CD4-positive, alpha-beta T cell treated with Interleukin-17A for 4 hours (primary cell): ENCODE measurements at places on chromosomes 7 and 10.

DNA sequence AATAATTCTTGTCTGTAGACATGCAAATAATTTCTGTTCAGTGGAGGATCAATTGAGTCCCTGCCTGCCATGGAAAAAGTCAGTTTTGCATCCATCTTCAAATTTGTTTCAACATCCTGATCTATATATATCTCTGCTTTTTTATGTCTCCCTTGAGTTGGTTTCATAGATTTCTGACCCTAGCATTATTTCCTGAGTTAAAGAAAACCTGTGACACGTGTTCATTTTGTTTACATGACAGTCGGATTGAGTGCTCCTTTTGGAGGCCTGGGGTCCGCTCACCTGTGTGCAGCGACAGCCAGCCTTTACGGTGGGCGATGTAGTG, 674 bp downstream of the MRPS24 start:
- no peak for DNase-seq

DNA sequence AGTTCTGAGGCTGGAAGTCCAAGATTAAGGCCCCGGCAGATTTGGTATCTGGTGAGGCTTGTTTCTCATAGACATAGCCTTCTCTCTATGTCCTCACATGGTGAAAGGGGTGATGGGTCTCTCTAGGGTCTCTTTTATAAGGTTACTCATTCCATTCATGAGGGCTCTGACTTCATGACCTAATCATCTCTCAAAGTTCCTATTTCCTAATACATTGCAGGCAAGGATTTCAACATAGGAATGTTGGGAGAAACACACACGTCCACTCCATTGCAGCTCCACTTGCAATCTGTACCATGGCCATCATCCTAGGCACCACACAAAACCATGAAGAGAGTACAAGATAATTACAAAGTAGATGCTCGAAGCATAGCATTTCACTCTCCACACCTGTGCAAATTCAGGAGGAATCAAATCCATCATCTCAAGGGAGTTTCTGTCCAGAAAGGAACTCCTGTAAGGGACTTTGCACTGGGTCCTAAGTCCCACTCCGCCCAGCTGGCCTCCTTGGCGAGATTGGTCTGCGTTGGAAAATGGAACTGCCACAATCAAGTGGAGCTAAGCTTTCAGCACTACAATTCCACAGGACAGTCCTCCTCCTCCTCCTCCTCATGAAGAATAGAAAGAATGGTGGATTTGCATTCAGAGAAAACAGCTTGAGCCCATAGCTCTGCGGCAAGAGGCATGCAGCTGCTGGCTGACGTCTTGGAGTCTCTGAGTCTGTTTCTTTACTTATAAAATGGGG, 8.8 kb downstream of the DDC start:
- DNase-seq = no peak

DNA sequence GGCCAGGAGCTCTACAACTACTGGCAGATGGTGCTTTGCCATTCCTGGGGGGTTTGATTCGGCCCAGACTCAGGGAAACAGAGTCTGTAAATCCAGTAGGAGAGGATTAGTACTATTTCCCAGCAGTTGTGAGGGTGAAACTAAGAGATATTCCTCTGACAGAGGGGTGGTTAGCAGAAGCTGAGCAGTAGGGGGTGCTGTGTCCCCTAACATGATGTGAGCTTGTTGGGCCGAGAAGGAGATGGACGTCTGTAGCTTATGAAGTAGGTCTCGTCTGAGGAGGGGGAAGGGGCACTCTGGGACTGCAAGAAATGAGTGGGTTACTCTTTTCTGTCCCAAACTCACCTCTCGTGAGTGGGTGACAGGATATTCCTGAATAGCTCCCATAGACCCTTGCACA, 179.2 kb upstream of the MBL2 start:
- DNase-seq = no peak

DNA sequence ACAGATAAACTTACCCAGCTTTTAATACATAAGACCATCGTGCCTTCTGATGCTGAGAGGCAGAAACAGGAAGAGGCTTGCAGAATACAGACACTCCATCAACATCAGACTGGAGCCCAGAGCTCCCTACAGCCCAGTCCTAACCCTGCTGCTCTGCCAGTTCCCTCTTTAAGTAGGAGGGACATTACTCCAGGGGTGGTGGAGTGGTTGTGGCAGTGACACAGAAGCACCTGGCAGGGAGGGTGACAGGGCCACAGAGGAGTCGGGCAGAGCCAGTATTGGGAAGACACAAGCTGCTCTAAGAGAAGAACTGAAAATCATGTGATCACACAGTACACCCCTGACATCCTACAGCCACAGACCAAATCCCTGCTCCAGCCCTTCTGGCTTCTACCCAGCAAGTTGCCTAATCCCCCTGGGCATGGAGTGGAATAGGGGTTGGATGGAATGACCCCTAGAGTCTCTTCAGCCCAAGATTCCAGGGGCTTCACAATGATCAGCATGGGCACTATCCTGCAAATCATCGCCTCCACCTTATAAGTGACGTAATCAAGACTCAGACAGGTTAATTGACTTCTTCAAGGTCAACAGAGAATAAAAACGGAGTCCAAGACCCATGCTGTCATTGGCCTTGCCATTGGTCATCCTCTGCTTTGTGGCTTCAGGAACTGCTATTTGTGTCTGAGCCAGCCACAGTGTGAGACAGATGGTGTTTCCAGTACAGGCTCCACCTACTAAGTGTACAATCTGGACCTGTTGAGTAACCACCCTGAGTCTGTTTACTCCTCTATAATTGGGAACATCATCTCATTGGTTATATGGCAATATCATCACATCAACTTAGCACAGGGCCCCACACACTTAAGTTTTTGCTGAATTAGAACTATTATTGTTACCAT, 61.1 kb upstream of the ZMIZ1 start:
- DNase-seq = no peak

- DNase-seq = no peak
These were observed 1015.6 kb downstream of the KCNMA1 start for GRCh38 chr10:76621886-76622620.

GRCh38 chr7:15341817-15342216, 220.0 kb downstream of the AGMO start:
- DNase-seq = no peak

DNA sequence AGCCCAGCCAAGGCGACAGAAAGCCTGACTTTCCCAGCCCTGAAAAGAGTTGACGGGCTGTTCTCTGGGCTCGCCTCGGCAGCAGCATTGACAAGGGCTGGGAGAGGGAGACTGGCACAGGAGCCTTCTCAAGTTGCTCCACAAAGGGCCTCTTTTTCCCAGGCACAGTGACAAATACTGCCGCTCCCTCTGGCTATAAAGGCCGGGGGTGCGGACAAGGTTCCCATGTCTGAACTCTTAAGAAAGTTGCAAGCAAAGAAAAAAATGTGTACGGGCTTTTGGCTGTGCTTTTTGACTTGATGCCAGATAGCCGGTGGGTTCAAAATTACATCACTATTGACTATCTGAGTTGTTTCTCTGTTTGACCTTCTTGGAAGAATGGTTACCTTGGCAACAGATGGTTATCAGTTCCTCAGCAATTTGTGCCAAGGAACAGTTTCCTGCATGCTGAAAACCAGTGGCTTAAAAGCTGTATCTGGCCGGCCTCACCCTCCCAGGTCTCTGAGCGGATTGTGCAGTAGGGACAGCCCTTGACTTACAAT, 115.9 kb upstream of the EEPD1 start:
- DNase-seq = no peak

DNA sequence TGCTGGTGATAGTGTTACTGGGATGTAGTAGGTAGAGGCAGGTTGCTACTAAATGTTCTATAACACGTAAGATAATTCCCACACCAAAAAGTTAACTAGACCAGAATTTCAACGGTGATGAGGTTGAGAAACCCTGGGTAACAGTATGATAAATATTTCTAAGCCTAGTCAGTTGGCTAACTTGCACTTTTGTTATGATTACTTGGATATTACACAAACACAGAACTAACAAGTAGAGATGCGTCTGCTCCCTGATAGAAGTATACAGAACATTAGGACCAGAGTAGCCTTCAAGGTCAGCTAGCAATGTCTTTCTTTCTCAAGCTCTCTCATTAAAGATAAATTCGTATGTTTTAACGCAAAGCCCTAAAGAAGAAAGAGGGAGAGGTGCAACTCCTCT, 86.2 kb upstream of the FZD8 start:
- no peak for DNase-seq
